NCI-H2029 treated with DMSO at 0.1 percent for 48 hours (cell line): ENCODE measurements at places on chromosomes 13 and 19.

DNA sequence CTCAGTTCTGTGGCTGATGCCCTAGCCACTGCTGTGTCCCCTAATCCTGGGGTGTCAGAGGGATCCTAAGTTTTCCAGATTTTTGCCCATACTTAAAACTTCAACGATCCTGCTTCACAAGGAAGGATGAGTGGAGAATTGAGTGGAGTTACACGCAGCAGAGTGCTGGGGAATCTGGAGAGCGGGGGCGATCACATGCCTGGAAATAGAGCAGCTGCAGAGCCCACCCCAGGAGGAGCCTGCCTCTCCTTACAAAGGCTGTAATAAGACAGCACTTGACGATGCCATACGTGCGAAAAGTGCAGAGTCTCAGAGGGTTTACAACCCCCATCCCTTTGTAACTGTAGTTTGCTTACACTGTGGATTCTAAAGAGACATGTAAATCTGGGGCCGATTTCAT, 40.6 kb downstream of the SUGP2 start:
- no peak for DNase-seq

GRCh38 chr13:81142306-81142999, 801.5 kb upstream of the SPRY2 start:
- DNase-seq, result no peak

GRCh38 chr19:35087393-35087792, 28.2 kb upstream of the FXYD3 start:
- no peak for DNase-seq

- no peak for DNase-seq
Measured at GRCh38 chr19:5615756-5616327, 6.7 kb downstream of the SAFB2 start.
